ENCODE measurements at places on chromosomes 11 and 22. TPM values are rescaled to one million over a fixed set of nuclear protein-coding genes. Genes with fewer than 3 reads are reported as not detected.

The RASGRP2 gene
- 211 TPM for total RNA-seq

The SCGB2A2 gene
- not detected for total RNA-seq

The DRD4 gene
- total RNA-seq, result 0.42 TPM

GRCh38 chr22:40751250-40751649 lies 67.9 kb downstream of the SLC25A17 start:
- no peaks in the 10 kb centered on the region for H3K27me3 ChIP-seq
- H3K36me3 ChIP-seq, result no peaks in the 10 kb centered on the region
- no peak for DNase-seq
- H3K27ac ChIP-seq, result no peak overlapping the region

- no peak overlapping the region for H3K27ac ChIP-seq
- H3K4me1 ChIP-seq, result no peaks in the 10 kb centered on the region
- H3K27me3 ChIP-seq, result no peaks in the 10 kb centered on the region
- no peak overlapping the region for H3K4me3 ChIP-seq
- H3K36me3 ChIP-seq, result peaks cover 98% of the 10 kb centered on the region
These were observed 21.9 kb downstream of the ASCC2 start for GRCh38 chr22:29816128-29816527.

GRCh38 chr11:133497477-133498140 lies 34.7 kb downstream of the OPCML start:
- no peak for DNase-seq
- no peak overlapping the region for H3K4me3 ChIP-seq
- H3K36me3 ChIP-seq, result no peaks in the 10 kb centered on the region
- H3K4me1 ChIP-seq, result no peaks in the 10 kb centered on the region

DNA sequence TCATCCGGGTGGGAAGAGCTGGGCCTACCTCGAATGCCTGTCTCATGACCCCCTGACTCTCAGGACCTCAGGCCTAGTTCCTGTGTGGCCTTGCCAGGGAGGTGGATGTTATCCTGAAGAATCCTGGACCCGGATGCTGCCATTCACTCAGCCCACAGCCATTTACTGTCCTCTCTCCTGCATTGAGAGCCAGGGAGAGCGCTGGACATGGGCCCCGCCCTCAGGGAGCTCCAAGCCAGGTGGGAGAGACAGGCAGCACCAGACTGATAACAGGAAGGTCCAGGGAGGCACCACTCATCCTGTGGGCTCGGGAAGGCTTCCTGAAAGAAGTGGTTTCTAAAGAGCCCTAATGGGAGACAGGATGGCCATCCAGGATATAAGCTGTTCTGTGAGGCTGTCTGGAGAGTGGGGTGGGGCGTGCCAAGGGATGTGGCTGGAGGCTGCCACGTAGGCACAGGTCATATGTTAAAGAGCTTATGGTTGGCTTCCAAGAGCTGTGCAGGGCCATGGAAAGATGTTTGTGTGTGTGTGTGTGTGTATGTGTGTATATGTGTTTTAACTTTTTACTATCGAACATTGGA lies 8.6 kb downstream of the SERPINH1 start:
- H3K27ac ChIP-seq, result no peak overlapping the region
- H3K36me3 ChIP-seq, result no peaks in the 10 kb centered on the region
- H3K4me1 ChIP-seq, result no peaks in the 10 kb centered on the region
- no peak overlapping the region for H3K4me3 ChIP-seq
- no peaks in the 10 kb centered on the region for H3K27me3 ChIP-seq
